CD4-positive, alpha-beta T cell treated with Interleukin-21 for 1 hour (primary cell): ENCODE measurements at places on chromosomes 2 and 18.

GRCh38 chr18:22475426-22476100 lies 57.8 kb upstream of the CTAGE1 start:
- DNase-seq: no peak

- DNase-seq: no peak
Observed at GRCh38 chr2:106278112-106278876, 84.2 kb upstream of the UXS1 start.

DNA sequence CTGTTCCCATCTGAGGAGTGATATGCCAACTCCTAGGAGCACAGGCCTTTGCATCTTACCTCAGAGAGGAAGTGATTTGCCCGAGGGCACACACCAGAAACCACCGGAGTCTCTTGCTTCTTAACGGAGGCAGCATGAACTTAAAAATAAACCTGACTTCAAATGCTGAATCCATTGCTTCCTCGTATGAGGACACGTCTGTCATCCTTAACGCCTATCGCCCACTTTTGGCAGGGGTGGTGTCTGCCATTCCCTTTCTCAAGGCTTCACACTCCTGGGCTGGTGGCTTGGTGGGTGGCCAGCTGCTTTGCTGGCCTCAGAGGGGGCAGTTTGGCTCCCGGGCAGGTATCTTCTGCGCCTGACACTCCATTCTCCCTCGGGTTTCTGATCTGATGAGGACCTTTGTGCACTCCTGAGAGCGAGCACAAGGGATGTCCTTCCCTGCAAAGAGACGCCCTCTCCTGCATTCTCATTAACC lies 1.1 kb upstream of the PREB start:
- DNase-seq: no peak

GRCh38 chr2:158481116-158481515 lies 24.4 kb downstream of the PKP4 start:
- DNase-seq: no peak

DNA sequence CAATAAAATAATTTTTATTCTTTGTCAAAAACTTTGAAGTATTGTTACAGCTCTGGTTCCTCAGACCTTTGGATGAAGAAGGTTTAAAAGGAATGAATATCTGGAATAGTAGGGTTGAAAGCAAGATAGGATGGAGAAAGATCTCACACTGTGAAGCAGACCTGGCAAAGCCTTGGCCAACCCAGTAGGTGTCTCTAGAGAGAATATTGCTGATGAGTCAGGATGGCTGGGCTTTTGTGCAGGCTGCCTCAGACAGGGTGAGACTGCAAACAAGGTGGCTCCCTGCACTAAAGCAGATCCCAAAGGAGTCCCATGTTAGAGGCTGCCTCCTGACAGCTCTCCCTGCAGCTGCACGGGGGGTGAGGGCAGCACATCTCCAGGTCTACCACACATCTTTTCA lies 226.0 kb upstream of the ITGA4 start:
- DNase-seq: no peak

DNA sequence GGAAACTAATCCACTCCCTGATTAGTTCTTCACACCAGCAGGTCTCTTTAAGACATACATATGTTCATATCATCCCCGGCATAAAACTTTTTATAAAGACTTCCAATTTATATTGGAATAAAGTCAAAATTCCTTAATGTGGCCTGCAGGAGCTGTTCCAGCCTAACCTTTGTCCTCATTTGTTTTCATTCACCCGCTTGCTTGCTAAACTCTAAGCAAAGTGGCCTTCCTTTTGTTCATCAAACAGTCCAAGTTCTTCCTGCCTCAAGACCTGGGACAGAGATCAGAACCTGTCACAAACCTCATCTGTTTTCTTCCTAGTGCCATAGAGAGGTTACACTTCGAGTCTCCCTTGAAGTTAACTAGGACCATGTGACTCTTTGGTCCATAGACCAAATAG lies 339.4 kb upstream of the ID2 start:
- DNase-seq: no peak

GRCh38 chr2:142445551-142446072 lies 314.8 kb upstream of the LRP1B start:
- no peak for DNase-seq

GRCh38 chr2:52904355-52904891 lies 863.2 kb upstream of the CHAC2 start:
- no peak for DNase-seq

GRCh38 chr2:85682378-85682777 lies 11.8 kb upstream of the GNLY start:
- DNase-seq: no peak

- no peak for DNase-seq
Observed at GRCh38 chr18:21741562-21742314, 1.1 kb downstream of the MIB1 start.

GRCh38 chr2:220555961-220556630 lies 928.7 kb downstream of the SLC4A3 start:
- DNase-seq: no peak

DNA sequence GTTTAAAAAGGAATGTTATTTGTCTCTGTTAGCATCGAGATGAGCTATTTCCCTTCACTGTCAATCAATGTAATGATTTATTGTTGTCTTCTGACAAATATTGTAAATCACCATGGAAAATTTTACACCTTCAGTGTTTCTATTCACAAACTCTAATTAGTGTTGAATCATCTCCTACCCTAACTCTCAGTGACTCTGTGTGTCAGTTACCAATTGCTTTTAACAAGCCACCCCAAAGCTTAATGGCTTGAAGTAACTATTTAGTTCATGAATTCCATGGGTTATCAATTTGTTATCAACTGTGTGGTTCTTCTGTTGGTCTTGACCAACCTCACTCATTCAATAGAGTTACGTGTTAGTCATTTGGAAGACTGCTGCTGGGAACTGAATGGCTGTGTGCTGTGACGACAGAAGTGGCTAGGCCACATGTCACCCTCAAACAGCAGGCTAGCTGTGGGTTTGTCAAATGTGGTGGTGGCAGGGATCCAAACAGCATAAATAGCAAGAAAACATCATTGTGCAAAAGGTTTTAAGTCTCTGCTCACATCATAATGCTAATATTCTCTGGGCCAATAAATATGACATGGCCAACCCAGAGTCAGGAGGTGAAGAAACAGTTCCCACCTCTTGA lies 910.8 kb upstream of the CDH2 start:
- DNase-seq: no peak

DNA sequence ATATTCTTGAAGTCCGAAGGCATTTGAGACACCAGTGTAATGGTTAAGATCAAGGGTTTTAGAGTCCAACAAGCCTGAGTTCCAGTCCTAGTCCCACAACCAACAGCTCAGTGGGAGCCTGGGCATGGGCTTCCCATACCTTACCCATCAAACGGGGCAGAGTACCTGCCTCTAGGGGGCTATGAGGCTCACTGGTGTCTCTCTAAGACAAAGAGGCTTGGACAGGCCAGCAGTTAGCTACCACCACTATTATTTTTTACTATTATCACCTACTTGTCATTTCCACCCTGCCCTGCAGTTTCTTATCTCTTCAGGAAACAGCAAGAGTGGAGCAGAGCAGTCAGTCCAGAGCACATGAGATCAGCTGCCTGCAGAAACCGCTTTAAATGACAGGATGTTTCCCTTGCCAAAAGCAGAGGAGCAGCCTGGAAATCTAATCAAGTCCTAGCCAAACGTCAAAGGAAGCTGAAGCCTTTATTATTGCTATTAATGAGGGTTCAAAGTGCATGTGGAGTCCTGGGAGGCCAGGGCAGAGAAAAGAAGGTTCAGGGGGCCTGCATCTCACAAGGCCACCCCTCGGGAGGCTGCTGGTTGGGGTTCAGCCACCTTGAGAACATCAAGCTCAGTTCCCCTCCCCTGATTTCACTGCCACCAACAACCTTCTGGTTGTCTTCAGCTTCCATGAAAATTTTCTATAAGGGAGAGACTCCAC lies 66.6 kb downstream of the STPG4 start:
- no peak for DNase-seq

DNA sequence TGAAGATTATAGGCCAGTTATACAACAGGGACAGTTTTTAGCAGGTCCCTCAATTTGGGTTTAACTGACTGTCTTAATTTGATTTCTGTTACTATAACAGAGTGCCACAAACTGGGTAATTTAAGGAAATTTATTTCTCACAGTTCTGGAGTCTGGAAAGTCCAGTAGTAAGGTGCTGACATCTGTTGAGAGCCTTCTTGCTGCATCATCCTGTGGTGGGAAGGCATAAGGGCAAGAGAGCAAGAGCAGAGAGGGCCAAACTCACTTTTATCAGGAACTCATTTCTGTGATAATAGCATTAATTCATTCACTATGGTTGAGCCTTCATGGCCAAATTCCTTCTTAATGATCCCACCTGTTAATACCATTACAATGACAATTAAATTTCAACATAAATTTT lies 36.5 kb downstream of the DIS3L2 start:
- DNase-seq: no peak

DNA sequence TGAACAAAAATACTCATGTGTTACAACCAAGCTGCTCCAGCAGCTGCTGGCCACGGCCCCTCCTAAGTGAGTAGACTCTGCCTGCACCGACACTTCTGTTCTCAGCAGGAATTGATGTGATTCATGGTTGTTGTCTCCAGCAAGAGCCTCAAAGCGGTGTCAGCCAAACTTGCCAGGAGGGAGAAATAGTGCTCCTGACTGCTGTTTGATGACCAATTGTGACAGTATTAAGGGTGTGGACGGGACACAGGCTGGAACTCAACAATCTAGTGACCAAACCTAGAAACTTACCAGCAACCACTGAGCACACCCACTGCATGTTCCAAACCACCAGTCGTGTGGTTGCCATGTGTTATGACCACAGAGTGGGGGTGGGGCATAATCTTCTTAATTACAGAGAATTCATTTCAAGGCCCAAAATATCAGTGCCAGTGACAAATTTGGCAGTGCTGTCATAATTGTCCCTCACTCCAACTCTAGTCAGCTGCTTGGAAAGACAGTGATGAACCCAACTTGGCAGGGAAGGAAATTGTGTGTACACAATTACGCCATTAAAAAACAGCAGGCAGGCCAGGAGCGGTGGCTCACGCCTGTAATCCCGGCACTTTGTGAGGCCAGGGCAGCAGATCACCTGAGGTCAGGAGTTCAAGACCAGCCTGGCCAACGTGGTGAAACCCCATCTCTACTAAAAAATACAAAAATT lies 30.4 kb downstream of the FBLN7 start:
- DNase-seq: no peak

- no peak for DNase-seq
Observed at GRCh38 chr18:63553081-63553480, 10.9 kb downstream of the SERPINB12 start.

DNA sequence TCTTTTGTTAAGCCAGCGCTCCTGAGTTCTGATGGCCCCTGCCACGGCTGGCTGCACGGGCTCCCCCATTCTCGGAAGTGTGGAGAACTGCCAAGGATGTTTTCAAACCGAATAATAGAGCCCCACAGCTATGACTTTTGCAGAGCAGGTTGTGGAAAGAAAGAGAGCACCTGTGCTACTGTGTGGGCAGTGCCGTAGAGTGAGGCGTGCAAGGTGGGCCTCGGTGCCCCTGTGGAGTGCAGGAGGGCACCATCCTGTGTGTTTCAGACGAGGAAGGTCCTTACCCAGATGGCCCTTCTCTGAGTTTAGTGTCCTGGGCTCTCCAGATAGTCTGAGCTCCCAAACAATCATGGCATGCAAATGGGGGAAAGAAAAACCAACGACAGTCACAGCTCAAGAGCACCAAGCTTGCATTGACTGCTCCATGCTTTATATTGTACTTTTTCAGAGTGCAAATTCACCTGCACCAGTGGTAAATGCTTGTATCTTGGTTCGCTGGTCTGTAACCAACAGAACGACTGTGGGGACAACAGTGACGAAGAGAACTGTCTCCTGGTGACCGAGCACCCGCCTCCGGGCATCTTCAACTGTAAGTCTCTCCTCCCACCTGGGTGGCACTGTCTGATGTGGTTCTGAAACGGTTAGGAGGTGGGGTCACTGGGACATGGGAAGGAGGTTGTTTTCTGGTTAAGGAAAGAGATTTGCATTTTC lies 219.4 kb downstream of the LDLRAD4 start:
- peak; percentile 59 for DNase-seq

- no peak for DNase-seq
Observed at GRCh38 chr18:62577765-62578164, 54.9 kb downstream of the ZCCHC2 start.

DNA sequence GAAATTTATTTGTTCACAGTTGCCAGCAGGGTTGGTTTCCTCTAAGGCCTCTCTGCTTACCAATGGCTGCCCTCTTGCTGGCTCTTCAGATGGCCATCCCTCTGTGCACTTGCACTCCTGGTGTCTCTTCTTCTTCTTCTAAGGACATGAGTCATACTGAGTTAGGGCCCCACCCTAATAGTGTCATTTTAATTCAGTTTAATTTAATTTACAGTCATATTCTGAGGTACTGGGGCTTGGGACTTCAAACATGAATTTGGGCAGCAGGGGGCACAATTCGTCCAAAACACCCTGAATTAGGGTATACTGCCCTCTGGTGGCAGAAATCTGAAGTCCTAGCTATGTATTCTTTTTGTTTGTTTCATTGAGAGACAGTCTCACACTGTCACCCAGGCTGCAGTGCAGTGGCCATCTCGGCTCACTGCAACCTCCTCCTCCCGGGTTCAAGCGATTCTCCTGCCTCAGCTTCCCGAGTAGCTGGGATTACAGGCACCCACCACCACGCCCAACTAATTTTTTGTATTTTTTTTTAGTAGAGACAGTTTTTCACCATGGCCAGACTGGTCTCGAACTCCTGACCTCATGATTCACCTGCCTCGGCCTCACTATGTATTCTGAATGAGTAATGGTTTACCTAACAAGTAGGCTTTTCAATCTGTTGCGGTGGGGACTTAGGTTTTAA lies 19.8 kb downstream of the SLC4A1AP start:
- DNase-seq: peak; percentile 94

DNA sequence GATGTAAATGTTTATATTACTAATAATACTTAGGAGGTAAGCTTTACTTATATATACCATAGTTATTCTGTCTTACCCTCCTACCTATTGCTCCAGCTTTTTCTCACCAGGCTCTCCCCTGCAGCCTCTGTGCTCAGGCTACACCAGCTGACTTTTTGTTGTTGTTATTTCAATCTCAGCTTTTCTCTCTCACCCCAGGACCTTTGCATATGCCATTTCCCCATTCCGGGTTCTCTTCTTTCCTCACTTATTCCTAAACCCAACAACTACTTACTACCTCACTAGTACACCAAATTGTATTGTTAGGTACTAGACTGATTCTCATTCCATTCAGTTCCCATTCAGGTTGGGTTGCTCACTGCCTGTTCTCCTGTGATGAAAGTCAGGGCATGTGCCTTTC lies 156.2 kb upstream of the BOD1L2 start:
- DNase-seq: no peak

GRCh38 chr2:45255563-45255962 lies 246.3 kb upstream of the SIX2 start:
- DNase-seq: no peak

DNA sequence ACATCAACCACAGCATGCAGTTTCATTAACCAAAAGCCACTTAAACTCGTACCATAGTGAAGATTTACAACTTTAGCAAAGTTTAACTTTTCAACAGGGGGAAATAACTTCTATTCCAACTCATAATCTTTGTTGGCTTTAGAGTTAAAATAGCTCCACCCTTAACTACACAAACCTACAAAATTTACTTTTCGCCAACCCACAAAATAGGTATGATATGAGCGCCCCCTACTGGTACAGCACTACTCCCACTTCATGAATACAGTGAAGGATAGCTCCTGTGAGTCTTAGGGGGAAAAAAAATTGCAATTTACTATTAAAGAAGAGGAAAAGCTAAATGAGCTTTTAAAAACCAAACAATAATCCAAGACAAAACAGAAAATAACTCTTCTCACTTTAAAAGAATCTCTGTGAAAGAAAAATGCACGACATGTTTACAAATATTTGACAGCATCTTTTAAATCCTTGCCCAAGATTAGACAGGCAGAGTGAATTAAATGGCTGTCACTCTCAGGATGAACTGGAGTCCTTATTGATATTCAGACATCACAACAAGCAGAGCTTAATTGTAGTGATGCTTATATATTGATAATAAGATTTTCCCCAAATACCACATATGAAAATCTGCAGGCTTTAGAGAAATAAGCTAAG lies 32.2 kb downstream of the TMEFF2 start:
- peak; percentile 71 for DNase-seq
